RPMI7951 (cell line): ENCODE measurements at places on chromosomes 6 and 20.
A peak's percentile ranks its signal among the peaks of the same experiment; 100 is the strongest.

DNA sequence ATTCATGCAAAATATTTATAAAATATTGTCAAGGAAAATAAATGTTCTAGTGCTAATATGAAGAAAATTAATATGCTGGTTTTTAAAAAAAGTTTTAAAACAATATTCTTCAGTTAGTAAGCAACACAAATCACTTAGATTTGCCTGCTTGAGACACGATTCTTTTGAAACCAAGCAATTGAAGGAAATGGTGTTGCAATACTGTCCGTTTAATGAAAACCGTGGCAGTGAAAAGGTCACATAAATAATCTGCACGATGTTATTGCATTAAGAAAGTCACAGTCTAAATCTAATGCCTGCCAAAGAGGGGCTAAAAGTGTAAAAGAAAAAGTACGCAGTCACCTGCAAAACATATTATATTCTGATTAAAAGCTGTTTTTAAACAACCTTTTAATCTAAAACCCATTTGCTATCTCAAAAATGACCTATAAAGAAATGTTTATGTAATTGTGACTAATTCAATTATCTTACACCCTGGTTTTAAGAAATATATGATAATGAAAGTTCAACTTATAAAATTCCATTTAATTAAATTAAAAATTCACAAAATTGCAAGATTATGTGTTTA lies 143.0 kb downstream of the GMDS start:
- no peak for DNase-seq

DNA sequence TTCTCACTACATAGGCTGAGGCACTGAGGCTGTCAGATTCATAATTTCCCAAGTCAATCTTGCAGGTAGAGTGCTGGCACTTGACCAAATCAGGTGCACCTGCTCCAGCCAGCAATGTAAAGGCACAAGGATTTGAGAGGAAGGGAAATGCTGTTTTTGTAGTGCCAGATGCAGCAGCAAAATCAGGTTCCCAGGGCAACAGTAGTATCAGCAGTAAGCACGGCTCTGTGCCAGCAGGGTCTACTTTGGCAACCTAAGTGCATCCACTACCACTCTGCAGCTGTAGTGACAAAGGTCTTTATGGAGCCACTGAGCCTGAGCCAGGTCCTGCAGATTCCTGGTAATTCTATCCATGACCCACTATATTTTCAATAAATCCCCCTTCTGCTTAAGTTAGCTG lies 329.5 kb downstream of the TPBG start:
- no peak for DNase-seq

- DNase-seq = peak; percentile 49
Measured at GRCh38 chr6:105994118-105994590, 92.0 kb upstream of the PRDM1 start.

- no peak for DNase-seq
Measured at GRCh38 chr6:136118787-136119186, 131.3 kb downstream of the MTFR2 start.

GRCh38 chr6:92723390-92723931 lies 695.9 kb downstream of the EPHA7 start:
- DNase-seq = no peak

DNA sequence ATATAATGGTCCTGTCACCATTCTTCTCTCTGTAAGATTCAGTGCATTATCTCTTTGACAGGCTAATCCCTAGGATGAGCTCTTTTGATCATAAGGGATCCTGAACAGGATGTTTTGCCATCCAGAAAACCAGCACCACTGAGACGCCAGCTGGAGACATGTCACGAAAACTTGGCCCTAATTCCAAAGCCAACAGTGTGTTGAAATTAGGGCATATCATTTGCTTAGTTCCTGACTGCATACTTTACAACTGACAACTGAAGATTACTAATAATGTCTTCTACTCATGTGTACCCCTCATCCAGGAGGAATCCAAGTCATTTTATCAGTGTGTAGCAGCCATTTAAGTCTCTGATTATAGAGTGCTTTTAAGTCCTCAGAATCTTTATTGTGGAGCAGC lies 243.6 kb downstream of the KCNQ5 start:
- no peak for DNase-seq

DNA sequence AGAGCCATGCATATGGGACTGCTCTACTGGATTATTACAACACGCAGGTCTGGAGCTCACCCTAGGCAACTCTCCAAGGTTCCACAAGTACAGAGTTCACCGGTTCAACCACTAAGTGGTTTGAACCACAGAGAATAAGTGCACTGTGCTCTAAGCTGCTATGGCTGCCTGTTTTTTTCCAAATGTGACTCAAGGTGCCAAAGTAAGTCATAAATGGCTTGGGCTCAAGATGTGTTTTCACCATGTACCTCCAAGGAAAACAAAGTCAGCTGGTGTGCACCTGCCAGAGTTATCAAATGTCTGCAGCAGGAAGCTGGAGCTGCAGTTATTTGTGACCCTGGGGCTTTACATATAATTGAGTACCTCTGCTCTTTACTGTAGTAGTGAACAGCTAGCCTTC lies 76.7 kb downstream of the PREP start:
- peak; percentile 87 for DNase-seq

DNA sequence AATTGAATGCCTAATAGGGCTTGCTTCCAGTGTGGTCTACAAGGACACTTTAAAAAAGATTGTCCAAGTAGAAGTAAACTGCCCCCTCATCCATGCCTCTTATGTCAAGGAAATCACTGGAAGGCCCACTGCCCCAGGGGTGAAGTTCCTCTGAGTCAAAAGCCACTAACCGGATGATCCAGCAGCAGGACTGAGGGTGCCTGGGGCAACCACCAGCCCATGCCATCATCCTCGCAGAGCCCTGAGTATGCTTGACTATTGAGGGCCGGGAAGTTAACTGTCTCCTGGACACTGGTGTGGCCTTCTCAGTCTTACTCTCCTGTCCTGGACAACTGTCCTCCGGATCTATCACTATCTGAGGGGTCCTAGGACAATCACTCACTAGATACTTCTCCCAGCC lies 411.5 kb downstream of the TENT5A start:
- peak; percentile 33 for DNase-seq

DNA sequence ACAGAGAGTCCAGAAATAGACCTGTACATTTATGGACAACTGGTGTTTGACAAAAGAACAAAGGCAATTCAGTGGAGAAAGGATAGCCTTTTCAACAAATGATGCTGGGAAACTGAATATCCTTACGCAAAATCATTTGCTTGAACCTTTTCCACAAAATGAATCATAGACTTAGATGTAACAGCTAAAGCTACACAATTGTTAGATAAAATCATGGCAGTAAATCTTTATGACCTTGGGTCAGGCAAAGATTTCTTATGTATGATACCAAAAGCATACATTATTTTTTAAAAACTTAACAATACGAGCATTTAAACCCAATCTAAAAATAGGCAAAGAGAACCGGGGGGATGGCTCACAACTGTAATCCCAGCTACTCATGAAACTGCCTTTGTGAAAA lies 73.5 kb upstream of the DST start:
- peak; percentile 34 for DNase-seq

- DNase-seq = no peak
Measured at GRCh38 chr6:164014346-164015087, 600.0 kb downstream of the QKI start.

GRCh38 chr6:157666729-157667128 lies 156.3 kb upstream of the SNX9 start:
- DNase-seq = no peak

DNA sequence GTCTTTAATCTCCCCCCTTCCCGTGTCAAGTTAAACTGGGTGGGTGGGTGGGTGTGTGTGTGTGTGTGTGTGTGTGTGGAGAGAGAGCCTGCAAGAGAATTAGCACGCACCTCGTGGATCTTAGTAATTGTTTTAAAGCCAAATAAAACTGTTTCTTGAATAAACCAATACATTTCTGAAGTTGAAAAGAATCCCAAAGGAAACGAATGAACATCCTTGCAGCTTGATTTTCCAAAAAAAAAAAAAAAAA lies 381 bp upstream of the BICRAL start:
- DNase-seq = peak; percentile 30
